Psoas muscle (tissue), 8 donors: ENCODE measurements at places on chromosomes 2 and 18. TPM values are rescaled to one million over a fixed set of nuclear protein-coding genes. Genes with fewer than 3 reads are reported as not detected.

GRCh38 chr18:78779996-78780718 lies 199.5 kb upstream of the SALL3 start:
- H3K27ac ChIP-seq: no peak overlapping the region
- H3K4me1 ChIP-seq: no peaks in the 10 kb centered on the region
- no peak for DNase-seq
- H3K27me3 ChIP-seq: peaks cover 2% of the 10 kb centered on the region

IL36G gene
- polyA plus RNA-seq: not detected

- H3K27ac ChIP-seq: no peak overlapping the region
- no peaks in the 10 kb centered on the region for H3K4me1 ChIP-seq
- no peaks in the 10 kb centered on the region for H3K27me3 ChIP-seq
These were observed 54.5 kb downstream of the USP37 start for GRCh38 chr2:218513676-218514075.

DNA sequence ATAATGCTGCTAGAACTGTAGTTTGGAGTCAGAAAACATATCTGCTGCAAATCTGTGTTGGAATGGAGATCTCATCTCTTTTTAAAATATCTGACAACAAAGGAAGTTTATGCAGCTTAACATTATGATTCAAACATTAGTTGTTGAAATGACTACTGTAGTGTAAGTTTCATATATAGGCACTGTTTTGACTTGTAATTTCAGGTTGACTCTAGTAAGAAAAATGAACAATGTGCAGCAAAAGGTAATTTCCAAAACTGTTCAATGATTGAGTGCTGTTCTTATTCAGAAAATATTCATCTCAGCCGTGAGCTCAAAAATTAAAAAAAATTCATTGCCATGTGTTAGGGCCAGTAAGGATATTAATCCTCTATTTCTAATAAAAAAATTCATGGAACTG lies 48.5 kb downstream of the CCDC138 start:
- H3K36me3 ChIP-seq: no peaks in the 10 kb centered on the region
- H3K27ac ChIP-seq: no peak overlapping the region
- no peak for DNase-seq
- no peak overlapping the region for H3K4me3 ChIP-seq
- H3K27me3 ChIP-seq: no peaks in the 10 kb centered on the region

UGT1A4 gene
- polyA plus RNA-seq: not detected

DNA sequence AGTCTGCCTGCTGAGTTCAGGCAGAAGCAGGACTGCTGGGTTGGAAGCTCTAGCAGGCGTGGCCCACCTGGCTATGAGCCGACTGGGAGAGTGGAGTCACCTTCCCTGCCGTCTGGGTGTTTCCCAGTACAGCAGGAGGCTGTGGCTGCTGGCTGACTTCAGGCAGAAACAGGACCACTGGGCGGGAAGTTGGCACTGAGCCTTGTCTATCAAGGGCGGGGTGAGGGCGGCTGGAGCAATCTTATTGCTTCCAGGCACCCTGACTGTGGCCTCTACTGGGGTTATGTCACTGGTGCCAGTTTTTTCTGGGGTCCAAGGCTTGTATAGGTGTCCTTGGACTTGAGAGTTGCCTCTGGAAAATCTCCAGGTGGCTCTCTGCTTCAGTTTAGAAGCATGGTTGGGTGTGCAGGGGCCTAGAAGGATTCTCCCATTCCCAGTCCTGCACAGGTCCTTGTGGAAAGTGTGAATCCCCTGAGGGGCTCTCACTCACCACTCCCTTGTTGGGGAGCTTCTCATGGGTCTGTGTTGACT lies 30.5 kb downstream of the LTBP1 start:
- no peaks in the 10 kb centered on the region for H3K36me3 ChIP-seq
- no peak overlapping the region for H3K27ac ChIP-seq
- peak; percentile 63 for DNase-seq
- no peaks in the 10 kb centered on the region for H3K4me1 ChIP-seq
- no peaks in the 10 kb centered on the region for H3K27me3 ChIP-seq
- H3K4me3 ChIP-seq: no peak overlapping the region

DNA sequence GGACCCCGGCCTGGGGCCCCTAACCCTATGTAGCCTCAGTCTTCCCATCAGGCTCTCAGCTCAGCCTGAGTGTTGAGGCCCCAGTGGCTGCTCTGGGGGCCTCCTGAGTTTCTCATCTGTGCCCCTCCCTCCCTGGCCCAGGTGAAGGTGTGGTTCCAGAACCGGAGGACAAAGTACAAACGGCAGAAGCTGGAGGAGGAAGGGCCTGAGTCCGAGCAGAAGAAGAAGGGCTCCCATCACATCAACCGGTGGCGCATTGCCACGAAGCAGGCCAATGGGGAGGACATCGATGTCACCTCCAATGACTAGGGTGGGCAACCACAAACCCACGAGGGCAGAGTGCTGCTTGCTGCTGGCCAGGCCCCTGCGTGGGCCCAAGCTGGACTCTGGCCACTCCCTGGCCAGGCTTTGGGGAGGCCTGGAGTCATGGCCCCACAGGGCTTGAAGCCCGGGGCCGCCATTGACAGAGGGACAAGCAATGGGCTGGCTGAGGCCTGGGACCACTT lies 16.4 kb downstream of the EMX1 start:
- no peaks in the 10 kb centered on the region for H3K36me3 ChIP-seq
- no peak overlapping the region for H3K27ac ChIP-seq
- H3K4me3 ChIP-seq: no peak overlapping the region
- DNase-seq: peak; percentile 32
- H3K4me1 ChIP-seq: no peaks in the 10 kb centered on the region

DNA sequence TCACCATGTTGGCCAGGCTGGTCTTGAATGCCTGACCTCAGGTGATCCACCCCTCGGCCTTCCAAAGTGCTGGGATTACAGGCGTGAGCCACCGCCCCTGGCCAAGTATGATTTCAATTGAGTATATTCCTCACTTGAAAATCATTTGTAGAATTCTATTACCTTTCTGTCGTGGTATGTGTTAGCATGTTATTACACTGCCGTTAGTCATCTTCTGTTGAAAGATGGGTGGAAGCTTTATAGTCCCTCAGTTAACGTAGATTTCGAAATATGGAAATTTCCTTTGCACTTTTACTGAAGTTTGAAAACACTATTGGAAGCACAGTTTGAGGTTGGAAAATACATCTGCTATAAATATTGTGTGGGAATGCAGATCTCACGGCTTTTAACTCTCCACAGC lies 14.7 kb downstream of the NIFK start:
- no peak for DNase-seq
- H3K4me3 ChIP-seq: no peak overlapping the region
- H3K4me1 ChIP-seq: peaks cover 22% of the 10 kb centered on the region
- H3K27me3 ChIP-seq: no peaks in the 10 kb centered on the region
- no peaks in the 10 kb centered on the region for H3K36me3 ChIP-seq
- H3K27ac ChIP-seq: peak overlapping the region; percentile 75
